ENCODE measurements at places on chromosomes 2 and 18. TPM values are rescaled to one million over a fixed set of nuclear protein-coding genes. Genes with fewer than 3 reads are reported as not detected.

Gene ITGB6
- 0.72 TPM for total RNA-seq

Gene KIF1A
- 0.83 TPM for total RNA-seq

Gene THSD7B
- total RNA-seq = not detected

Gene AQP12B
- not detected for total RNA-seq

Gene ZNF513
- total RNA-seq = 15.0 TPM

Gene UNC80
- not detected for total RNA-seq

Gene ANKRD36C
- total RNA-seq = 3.9 TPM

Gene HOXD4
- total RNA-seq = 0.27 TPM

Gene PDE11A
- 0.67 TPM for total RNA-seq

Gene CAB39
- 66.4 TPM for total RNA-seq

Gene CHRND
- total RNA-seq = not detected

Gene RBKS
- 8.1 TPM for total RNA-seq

Gene CYS1
- total RNA-seq = 1.3 TPM

Gene LYPD1
- total RNA-seq = 14.4 TPM

Gene GPR45
- total RNA-seq = not detected

Gene SCN9A
- total RNA-seq = 4.8 TPM

Gene PCARE
- not detected for total RNA-seq
